ENCODE measurements at places on chromosomes 13 and 19. TPM values are rescaled to one million over a fixed set of nuclear protein-coding genes. Genes with fewer than 3 reads are reported as not detected.
A peak's percentile ranks its signal among the peaks of the same experiment; 100 is the strongest.

ATP8B3 gene
- total RNA-seq: 1.1 TPM

CLEC17A gene
- total RNA-seq: 0.50 TPM

MOB3A gene
- total RNA-seq: 15.1 TPM

CARM1 gene
- total RNA-seq: 20.3 TPM

DNA sequence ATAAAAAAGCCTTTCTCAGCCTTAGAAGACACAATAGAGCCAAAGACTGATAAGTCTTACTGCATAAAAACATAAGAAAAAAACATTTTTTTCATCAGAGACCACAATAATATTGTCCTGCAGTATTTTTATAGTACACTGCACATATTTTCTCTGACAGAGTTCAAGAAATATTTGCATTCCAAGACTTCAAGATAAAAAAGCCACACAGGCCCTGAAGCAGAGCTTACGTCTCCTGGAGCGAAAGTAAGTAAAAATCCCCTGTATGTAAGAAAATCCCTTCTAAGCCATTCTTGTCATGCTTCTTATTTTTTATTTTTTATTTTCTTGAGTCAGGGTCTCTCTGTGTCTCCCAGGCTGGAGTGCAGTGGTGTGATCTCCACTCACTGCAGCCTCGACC is 755.9 kb downstream of the LIG4 start:
- H3K4me1 ChIP-seq: no peaks in the 10 kb centered on the region
- H3K27me3 ChIP-seq: no peaks in the 10 kb centered on the region
- H3K4me3 ChIP-seq: no peak overlapping the region
- H3K27ac ChIP-seq: no peak overlapping the region
- DNase-seq: no peak
- no peaks in the 10 kb centered on the region for H3K36me3 ChIP-seq

- peaks cover 4% of the 10 kb centered on the region for H3K27me3 ChIP-seq
- no peak overlapping the region for H3K4me3 ChIP-seq
- H3K36me3 ChIP-seq: peaks cover 33% of the 10 kb centered on the region
- no peak for DNase-seq
- peaks cover 54% of the 10 kb centered on the region for H3K4me1 ChIP-seq
Measured at GRCh38 chr19:55488986-55489710, 912 bp downstream of the SSC5D start.

DNA sequence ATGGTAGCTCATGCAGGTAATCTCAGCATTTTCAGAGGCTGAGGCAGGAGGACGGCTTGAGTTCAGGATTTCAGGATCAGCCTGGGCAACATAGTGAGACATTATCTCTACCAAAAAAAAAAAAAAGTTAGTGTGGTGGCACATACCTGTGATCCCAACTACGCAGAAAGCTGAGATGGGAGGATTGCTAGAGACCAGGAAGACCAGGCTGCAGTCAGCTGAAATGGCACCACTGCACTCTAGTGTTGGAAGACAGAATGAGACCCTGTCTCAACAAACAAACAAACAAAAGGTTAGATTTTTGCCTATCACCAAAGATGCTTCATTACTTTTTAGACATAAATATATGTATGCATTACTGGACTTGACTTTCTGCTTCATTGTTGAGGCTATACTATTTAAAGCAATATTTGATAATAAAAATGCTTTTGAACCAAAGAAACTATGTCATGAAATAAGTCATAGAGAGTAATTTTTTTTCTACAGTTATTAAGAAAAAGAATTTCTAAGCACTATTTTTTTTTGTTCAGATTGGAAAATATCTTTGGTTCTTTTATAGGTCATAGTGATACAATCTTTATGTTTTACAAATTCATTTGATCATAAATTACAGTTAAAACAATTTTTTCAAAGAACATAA is 1180.1 kb upstream of the ATXN8OS start:
- no peaks in the 10 kb centered on the region for H3K27me3 ChIP-seq
- no peak overlapping the region for H3K4me3 ChIP-seq
- H3K36me3 ChIP-seq: no peaks in the 10 kb centered on the region
- DNase-seq: peak; percentile 28

- H3K4me3 ChIP-seq: no peak overlapping the region
- H3K4me1 ChIP-seq: no peaks in the 10 kb centered on the region
- H3K27me3 ChIP-seq: no peaks in the 10 kb centered on the region
- no peak for DNase-seq
- no peaks in the 10 kb centered on the region for H3K36me3 ChIP-seq
Measured at GRCh38 chr13:69565334-69565733, 542.3 kb upstream of the ATXN8OS start.

DNA sequence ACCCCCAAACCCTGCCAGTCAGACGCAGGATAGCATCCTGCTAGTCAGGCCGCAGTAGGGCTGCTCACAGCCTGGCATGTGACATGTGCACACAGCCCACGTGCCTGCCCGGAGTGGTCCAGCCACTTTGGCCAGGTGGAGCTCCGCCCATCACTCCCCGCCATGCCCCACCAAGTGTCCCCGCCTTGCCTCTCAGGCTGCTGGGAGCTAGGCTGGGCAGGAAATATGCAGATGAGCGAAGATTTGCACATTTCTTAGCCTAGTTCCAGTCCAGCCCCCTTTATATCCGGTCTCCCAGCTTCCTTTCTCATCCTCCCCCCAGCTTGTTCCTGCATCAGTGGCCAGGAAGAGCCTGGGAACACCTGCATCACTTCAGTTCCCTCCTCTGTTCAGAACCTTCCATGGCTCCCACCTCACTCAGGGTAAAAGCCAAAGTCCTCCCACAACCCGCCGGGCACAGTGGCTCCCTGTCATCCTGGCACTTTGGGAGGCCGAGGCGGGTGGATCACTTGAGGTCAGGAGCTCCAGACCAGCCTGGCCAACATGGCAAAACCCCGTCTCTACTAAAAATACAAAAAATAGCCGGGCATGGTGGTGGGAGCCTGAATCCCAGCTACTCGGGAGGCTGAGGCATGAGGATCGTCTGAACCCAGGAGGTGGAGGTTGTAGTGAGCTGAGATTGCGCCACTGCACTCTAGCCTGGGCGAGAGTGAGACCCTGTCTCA is 2.3 kb upstream of the DOCK6 start:
- H3K36me3 ChIP-seq: no peaks in the 10 kb centered on the region
- no peak overlapping the region for H3K4me3 ChIP-seq
- H3K27ac ChIP-seq: peak overlapping the region; percentile 17
- peaks cover 16% of the 10 kb centered on the region for H3K4me1 ChIP-seq
- no peak for DNase-seq
- peaks cover 6% of the 10 kb centered on the region for H3K27me3 ChIP-seq

GRCh38 chr19:28641395-28641794 is 571.6 kb downstream of the UQCRFS1 start:
- H3K4me3 ChIP-seq: no peak overlapping the region
- H3K27me3 ChIP-seq: no peaks in the 10 kb centered on the region
- no peaks in the 10 kb centered on the region for H3K36me3 ChIP-seq
- no peak overlapping the region for H3K27ac ChIP-seq
- DNase-seq: no peak
- no peaks in the 10 kb centered on the region for H3K4me1 ChIP-seq

GRCh38 chr19:5963855-5964254 is 14.1 kb downstream of the RANBP3 start:
- H3K27ac ChIP-seq: no peak overlapping the region
- peaks cover 59% of the 10 kb centered on the region for H3K4me1 ChIP-seq
- no peaks in the 10 kb centered on the region for H3K27me3 ChIP-seq
- DNase-seq: no peak
- no peak overlapping the region for H3K4me3 ChIP-seq
- peaks cover 29% of the 10 kb centered on the region for H3K36me3 ChIP-seq

- H3K4me1 ChIP-seq: no peaks in the 10 kb centered on the region
- no peak overlapping the region for H3K4me3 ChIP-seq
- no peaks in the 10 kb centered on the region for H3K36me3 ChIP-seq
- H3K27ac ChIP-seq: no peak overlapping the region
Measured at GRCh38 chr13:30376426-30377311, 45.6 kb upstream of the UBE2L5 start.

GRCh38 chr19:3006075-3006767 is 22.9 kb downstream of the TLE2 start:
- DNase-seq: no peak
- peaks cover 6% of the 10 kb centered on the region for H3K4me1 ChIP-seq
- H3K27ac ChIP-seq: no peak overlapping the region
- H3K4me3 ChIP-seq: no peak overlapping the region
- H3K27me3 ChIP-seq: no peaks in the 10 kb centered on the region

DNA sequence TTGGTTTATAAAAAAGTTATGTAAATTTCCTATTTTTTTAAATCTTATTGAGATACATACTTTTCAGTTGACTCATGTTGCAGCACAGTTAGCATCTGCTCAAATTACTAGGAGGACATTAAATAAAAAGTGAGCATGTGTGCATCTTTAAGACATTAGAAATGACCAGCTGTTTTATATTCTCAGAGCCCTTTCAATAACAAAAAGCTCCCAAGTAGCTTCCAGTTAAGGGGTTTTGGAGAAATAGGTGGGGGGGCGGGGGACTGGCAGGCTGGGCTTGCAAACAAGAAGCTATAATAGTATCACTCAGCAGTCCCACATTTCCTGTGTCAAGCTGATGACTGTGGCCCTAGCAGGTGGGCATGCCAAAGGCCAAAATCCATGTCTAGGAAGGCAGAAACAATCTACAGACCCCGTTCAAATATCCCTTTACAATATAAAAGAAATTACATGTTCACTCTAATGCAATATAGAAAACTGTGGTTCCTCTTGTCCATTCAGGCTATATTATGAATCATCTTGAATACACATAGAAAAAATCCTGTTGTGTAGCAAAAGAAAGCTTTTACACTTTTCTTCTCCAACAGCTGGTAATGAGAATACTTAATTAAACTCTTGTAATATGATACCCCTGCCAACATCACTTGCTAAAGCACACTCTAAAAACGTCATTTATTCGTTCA is 1713.2 kb upstream of the SLC10A2 start:
- H3K27me3 ChIP-seq: no peaks in the 10 kb centered on the region
- no peaks in the 10 kb centered on the region for H3K4me1 ChIP-seq
- DNase-seq: no peak
- H3K36me3 ChIP-seq: no peaks in the 10 kb centered on the region

All from spinal cord (tissue), 10 donors.